ENCODE measurements at places on chromosomes 13 and 19.
A peak's percentile ranks its signal among the peaks of the same experiment; 100 is the strongest.

- no peak for DNase-seq
These were observed 544.6 kb downstream of the SLITRK6 start for GRCh38 chr13:85254641-85255040.

GRCh38 chr13:83048419-83048818, 833.9 kb downstream of the SLITRK1 start:
- no peak for DNase-seq

DNA sequence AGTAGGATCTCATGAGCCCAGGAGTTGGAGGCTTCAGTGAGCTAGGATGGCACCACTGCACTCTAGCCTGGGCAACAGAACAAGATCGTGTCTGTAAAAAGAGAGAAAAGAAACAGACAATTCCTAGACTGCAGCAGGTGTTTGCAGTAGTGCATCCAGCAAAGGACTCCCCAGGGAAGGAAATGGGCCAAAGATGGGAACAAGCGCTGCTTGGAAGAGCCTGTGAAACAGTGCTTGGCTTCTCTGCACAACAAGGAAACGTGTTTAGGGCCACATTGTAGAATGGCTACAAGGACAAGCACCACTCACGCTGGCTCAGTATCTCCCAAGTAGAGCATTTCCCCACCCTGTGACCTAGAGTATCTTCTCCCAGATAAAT, 35.5 kb upstream of the LDLR start:
- DNase-seq = no peak

DNA sequence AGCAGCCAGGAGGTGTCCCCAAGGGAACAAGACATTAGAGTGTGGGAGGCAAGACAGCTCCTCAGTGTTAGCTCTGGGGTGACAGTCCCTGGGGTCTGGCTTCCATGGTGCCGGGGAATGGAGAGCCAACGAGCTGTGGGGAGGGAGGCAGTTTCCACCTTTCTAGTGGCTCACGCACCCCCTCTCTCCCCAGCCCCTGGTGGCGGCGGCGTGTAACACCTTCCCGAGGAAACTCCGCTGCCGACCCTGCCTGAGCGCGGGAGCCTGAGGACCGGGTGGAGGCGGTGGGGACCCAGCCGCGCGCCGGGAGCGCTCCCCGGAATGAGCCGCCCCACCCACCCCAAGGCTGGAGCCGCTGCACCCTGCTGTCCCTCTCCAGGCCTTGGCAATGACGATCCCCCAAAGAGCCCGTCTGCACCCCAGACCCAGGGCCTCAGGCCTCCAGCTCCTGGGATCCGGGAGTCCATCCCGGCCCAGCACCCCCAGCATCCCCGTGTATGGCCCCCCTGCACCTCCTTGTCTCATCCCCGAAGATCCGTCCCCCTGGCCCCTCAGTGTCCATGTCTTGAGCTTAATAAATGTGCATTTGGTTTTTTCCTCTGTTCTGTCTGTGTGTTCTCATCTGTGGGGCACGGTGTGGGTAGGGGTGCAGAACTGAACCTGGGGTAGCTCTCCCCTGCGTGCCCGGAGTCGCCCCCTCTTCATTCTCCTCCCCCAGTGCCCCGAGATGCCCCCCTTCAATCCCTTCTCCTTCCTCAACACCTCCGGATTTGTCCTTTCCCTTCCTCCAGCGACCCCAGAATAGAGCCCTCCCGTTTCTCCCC, 622 bp upstream of the FXYD5 start:
- peak; percentile 83 for DNase-seq

GRCh38 chr19:579111-579841, 6.9 kb downstream of the BSG start:
- DNase-seq = no peak

GRCh38 chr13:95180513-95181245, 120.6 kb downstream of the ABCC4 start:
- no peak for DNase-seq

DNA sequence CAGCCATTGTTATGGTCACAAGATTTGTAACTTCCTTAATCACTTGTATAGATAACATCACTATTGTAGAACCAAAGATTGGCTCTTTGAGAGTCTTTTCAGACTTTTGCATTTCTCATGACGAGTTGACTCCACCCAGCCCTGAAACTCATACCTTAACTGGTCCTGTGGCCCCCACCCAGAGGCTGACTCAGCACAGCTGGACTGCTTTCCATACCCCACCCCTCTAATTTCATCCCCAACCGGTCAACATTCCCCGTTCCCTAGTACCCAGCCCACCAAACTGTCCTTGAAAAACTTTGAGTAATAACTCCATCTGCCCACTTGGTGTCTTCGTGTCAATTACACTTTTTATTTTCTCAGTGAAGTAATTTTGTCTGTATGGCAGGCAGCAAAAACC, 32.1 kb upstream of the SLITRK1 start:
- no peak for DNase-seq

- no peak for DNase-seq
These were observed 6.0 kb downstream of the SIGLEC11 start for GRCh38 chr19:49954933-49955332.

DNA sequence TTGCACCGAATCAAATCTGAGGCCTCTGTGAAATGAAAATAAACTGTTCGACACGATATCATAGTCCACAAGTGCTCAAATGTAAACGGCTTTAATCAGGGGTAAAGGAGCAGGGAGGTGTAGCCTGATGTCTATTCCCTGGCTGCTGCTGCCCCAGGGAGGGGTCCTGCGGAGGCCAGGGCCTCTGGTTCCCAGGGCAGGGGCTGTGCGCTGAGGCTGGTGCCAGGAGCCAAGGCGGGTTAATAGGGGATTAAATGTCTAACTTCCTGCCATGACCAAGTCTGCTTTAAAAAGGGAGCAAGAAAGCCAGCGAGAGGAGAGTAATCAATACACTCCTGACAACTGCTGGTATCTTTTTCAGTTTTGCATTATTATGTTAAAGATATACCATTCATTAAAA, 59.4 kb downstream of the ZNF536 start:
- no peak for DNase-seq

- no peak for DNase-seq
These were observed 62.2 kb upstream of the MYCBP2 start for GRCh38 chr13:77388944-77389624.

GRCh38 chr19:19482809-19483596, 32.3 kb downstream of the TSSK6 start:
- no peak for DNase-seq

GRCh38 chr13:59865398-59865797, 298.3 kb downstream of the DIAPH3 start:
- no peak for DNase-seq

DNA sequence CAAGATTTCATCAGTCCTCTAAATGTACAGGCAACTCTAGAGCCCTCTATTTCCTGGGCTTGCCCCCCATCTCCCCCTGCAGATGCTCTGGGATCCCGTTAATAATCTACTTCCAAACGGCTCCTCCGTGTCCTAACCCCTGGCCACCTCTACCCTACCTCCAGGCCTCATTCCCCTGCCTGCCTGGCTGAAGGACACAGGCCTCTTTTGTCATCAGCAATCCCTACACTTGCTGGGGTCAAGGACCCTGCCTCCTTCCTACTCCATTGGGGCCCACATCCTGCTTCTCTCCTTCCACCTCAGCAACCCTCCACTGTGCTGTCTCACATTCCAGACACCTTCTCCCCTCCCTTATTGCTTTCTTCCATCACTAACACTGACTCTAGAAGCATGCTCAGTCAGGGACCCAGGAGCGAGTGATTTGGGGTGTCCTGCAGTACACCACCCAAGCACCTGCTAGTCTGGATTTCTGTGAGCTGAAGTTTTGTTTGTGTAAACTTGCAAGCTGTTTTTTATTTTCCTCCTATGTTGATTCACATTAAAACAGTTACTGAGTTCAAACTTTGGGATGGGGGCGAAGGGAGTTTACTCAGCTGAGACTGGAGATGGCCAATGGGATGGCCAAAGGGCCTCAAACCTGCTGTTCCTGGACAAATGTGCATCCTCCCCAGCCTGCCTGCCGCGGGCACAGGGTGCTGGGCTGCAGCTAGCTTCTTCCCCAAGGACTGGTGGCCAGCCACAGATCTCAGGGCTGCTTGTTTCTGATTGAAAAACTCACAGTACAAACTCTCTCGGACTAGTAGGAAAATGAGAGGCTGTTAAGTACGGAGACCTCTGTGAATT, 314.7 kb downstream of the FOXO1 start:
- DNase-seq = no peak

DNA sequence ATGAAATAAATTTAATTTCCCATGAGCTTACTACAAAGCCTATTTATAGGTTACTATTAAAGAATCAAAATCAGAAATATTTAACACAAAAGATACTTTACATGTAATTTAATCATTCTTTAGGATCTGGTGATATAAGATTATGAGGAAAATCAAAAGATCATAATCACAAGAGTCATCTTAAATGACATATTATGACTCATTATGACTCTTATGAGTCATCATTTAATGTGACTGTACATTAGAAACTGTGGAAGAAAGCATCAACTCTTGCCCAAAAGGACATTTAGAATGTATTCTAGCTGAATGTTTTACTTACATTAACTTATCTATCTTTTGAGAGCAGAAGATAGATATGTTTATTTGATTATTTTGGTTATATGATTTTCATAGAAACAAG, 458.6 kb downstream of the DCT start:
- DNase-seq = no peak

DNA sequence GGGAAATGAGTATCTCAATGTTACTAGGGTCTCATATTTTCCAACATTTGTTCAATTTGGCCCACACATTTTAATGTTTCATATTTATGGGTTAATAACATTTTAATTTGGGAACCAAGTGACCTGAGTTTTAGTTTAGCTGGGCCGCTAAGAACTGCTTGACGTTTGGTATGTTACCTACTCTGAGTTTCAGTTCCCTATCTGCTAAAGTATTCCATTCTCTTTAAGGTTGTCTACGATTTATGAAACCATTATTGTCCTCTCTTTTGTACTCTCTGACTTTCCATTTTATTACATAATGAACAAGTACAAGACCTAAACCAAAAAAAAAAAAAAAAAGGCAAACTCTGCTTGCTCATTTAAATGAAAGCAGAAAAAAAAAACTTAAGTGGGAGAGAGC, 89.9 kb downstream of the FGF14 start:
- DNase-seq = no peak

DNA sequence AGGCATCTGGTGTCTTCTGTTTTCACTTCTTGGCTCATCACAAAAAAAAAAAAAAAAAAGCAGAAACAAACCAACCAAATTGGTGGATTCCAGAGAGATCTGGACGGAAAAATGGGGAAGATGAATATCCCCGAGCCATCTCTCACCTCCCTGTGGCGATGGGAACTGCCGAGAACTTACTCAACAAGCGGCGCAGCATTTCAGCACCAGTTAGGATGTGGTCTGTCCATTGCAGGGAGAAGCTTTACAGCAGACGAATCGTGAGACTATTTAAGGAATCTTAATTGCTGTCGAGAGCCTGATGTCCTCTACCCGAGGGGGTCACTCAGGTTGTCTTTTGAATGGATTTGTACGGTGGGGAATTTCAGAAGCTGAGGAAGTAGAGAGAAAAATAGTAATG, 17.3 kb upstream of the KDM4B start:
- no peak for DNase-seq

DNA sequence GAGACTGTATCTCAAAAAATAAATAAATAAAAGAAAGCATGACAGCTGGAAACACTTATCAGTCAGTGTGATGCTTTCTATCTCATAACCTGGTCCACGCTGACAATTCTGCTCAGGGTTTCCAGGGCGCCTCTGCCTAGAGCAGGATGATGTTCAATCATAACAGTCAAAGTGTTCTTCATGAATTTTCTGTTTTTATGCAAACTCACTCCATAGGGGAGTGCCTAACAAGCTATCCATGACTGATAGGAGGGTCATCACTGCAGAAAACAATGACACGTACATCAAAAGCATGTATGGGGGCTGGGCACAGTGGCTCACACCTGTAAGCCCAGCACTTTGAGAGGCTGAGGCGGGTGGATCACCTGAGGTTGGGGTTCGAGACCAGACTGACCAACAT, 41.4 kb upstream of the ZNF83 start:
- DNase-seq = no peak

DNA sequence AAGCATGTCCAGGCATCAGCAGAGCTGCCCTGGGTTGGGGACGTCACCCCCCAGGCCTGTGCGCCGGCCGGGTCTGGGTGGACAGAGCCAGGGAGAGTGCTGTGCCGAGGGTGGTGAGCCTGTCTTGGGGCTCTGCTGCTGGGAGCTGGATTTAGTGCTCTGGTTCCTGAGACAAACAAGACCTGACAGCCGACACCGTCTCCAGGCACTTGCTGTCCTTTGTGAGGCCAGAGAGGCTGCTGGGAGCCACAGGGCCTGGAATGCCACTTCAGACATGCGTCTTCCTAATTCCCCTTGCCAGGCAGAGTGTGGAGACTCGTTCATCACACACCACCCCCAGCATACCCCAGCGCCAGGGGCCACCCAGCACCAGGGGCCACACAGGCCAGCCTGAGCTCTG, 165.8 kb downstream of the KDM4B start:
- no peak for DNase-seq

DNA sequence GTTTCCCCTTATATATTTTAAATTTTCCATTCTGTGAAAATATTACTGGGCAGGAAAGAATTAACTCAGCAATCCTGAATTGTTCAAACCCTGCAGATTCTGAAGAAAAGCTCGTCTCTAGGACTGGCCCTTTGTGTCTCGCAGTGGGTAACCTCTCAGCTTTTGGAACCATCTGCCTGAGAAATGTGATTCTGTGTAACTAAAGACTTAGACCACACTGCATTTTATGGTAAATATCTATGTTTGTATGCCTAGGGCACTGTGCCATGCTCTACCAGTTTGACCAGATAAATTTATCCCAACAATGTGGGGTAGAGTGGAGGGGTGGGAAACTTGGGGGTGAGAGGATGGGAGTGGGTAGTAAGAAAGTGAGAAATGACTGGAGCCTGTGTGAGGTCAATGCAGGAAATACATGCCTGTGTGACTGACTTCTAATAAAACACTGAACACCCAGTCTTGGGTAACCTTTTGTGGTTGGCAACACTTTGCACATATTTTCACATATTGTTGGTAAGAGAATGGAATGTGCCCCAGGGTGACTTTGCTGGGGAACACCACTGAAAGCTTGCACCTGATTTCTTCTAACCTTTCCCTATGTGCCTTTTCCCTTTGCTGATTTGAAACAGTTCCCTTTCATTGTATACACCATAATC, 1181.9 kb downstream of the OLFM4 start:
- no peak for DNase-seq

GRCh38 chr13:49499889-49500660, 4.3 kb downstream of the PHF11 start:
- peak; percentile 22 for DNase-seq

DNA sequence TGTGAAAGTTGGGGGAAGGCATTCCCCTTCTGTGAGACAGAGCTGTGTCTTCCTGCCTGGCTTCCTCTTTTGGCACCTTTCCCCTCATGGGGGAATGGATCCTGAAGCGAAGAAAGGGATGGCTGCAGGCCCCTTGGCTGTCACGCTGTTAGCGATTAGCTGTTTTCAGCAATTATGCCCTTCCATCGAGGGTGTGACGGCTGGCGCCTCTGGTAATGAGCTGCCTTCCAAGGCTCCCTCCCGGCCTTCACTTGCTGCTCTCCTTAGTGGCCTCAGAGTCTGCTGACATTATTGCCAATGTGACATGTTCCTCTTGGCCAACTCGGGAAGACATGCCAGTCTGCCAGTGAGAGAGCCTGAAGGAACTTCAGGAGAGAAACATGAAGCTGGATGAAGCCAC, 162.1 kb downstream of the ZIC5 start:
- DNase-seq = no peak
